ENCODE measurements at places on chromosomes 2 and 18.

DNA sequence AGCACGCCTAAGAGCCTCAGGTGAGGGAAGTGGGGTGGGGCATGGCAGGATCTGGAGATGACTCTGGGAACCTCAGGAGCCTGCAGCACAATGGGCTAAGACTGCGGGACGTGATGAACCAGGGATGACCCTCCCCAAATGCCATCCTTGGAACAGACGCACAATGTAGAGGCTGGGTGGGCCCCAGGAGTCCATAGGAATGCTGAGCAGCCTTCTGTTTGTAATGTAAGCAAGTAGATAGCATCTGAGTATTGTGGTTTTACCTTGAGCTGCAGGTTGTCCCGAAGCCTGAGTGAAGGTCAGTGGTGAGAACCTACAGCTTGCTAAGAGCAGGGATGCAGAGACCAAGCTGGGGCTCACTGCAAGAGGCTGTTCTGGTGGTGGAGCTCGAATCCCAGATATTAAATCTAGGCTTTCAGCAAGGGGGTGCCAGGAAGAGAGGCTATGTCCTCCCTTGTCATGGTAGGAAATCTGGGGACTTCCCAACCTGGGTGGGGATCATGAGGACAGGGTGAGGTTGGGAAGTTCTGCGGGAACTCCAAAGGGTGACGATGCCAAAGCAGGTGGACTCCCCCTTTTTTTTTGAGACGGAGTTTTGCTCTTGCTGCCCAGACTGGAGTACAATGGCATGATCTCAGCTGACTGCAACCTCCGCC lies 5.8 kb downstream of the SCTR start:
- DNase-seq = no peak

DNA sequence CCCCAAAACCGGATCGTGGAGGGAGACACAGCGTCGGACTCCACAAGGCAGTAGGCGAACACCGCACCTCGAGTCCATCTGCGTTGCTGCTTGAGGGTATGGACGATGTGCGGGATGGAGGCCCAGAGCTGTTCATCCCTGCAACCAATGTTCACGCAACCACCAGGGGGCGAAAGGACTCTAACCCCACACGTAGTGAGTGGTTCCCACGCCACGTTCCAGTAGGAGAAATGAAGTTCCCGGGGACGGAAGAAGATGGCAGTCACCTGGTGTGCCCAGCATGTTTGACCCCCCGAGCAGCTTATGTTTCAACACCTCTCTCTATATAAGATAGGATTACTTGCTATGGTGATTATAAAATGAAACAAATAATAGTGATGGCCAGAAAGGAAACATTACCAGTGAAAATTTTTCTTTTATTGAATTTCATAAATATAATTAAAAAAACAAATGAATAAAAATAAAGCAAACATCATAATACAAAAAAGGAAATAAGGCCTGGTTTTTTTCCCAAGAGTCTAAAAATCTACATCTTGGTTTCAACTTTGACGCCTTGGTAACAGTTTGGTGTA lies 184.3 kb downstream of the SH3BP4 start:
- peak; percentile 55 for DNase-seq

DNA sequence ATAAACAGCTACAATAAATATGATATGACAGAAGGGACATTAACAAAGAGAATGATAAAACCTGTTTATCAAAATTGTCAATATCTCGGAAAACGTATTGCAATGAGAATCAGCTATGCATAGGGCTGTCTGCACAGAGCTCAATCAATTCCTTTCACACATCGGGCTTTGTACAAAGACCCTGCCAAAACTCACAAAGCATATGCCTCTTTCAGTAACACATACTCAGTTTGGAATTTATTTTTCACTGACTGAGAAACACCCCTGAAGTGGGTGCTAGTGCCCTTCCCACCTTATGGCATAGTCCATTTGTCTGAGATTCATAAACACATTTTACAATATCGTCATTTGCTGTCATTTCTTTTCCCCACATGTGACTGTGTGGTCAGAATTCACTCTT lies 815.8 kb upstream of the FAM98A start:
- no peak for DNase-seq

GRCh38 chr2:43622931-43623451 lies 14.1 kb upstream of the PLEKHH2 start:
- no peak for DNase-seq

DNA sequence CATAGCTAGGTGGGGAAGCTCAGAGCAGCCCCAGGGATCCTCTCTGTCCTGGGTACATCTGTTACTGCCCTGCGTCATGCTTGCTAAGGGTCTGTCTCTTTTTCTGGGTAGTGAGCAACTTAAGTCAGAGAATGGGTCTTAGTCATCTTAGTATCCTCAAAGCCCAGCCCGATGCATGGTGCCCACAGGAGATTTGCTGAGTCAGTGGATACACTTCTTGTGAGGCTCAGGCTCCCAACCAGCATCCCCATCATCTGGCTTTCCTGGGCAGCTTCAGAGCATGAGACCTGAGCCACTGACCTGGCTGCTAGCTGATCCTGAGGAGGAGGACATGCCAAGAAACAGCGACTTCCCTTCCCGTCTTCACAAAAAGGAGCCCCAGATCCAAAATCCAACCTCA lies 10.0 kb downstream of the FOXI3 start:
- no peak for DNase-seq

- DNase-seq = peak; percentile 71
Measured at GRCh38 chr2:46985512-46985911, 69.9 kb upstream of the MCFD2 start.

- no peak for DNase-seq
Measured at GRCh38 chr2:204888222-204888621, 342.9 kb downstream of the PARD3B start.

DNA sequence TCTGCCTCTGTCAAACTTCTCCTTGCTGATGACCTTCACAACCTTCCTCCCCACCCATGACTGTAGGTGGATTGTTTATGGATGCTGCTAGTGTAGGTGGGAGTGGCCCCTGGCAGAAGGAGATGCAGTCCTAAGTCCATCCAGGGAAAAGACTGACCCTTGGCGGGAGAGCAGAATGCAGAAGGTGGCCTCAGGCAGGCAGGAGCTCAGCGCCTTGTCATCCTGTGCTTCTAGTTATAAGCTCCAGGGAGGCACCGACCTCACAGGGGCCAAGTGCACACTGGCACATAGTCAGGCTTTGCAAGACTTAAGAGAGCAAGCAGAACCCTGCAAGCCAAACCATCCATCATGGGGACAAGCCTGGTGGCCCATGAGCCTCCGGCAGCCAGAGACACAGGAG lies 74.4 kb downstream of the CAPN13 start:
- no peak for DNase-seq

DNA sequence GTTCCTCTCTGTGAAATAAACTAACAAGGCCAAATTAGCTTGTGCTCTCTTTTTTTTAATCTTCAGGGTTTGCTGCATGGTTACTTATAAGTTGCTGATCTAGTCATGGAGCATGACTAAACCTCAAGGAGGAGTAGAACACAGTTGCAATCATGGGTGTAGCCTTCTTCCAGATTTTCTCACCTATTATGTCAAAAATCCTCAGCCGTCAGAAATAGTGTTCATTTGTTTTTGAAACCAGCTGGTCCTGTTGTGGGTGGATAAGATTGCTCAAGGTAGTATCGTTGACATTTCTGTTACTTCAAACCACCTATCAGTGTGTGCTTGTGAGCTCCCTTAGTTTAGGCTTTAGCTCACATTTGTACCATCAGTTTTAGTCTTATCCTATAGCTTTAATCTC lies 11.2 kb downstream of the RELCH start:
- DNase-seq = no peak

DNA sequence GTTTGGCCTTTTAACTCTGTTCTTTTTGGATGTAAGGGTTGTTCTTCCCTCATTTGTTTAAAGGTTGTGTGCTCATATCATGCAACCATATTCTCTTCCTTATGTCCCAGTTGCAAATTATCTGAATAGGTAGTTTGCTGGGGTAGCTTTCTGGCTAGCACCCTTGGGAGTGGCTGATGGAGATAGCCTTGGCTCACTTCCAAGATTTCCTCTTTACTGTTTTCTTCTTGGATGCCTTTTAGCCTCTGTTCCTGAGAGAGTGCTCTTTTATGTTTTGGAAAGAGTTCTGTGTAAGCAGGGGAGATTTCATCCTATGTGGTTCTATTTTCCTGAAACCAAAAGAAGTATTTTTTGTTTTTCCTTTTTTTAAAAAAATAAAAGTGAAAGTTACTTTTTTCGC lies 25.4 kb downstream of the USP14 start:
- no peak for DNase-seq

GRCh38 chr2:172107690-172108586 lies 5.2 kb upstream of the DLX2 start:
- no peak for DNase-seq

GRCh38 chr18:9446839-9447238 lies 28.5 kb upstream of the RALBP1 start:
- no peak for DNase-seq

DNA sequence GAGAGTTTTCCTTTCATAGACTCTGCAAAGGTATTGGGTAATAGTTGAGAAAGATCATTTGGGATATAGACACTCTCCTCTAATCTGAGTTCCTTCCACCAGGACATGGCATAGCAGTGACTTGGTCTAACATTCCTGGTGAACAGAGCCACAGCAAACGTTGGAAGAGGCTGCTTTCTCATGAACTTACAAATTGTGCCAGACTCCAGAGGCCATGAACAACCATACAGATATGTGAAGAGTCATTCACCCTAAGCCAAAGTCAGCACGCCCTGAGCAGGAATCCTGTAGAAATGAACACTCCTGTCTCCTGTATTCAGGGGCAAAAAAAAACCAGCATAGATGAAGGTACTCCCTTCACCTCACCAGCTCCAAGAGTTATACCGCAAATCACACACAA lies 152.8 kb downstream of the TMEM18 start:
- DNase-seq = no peak

DNA sequence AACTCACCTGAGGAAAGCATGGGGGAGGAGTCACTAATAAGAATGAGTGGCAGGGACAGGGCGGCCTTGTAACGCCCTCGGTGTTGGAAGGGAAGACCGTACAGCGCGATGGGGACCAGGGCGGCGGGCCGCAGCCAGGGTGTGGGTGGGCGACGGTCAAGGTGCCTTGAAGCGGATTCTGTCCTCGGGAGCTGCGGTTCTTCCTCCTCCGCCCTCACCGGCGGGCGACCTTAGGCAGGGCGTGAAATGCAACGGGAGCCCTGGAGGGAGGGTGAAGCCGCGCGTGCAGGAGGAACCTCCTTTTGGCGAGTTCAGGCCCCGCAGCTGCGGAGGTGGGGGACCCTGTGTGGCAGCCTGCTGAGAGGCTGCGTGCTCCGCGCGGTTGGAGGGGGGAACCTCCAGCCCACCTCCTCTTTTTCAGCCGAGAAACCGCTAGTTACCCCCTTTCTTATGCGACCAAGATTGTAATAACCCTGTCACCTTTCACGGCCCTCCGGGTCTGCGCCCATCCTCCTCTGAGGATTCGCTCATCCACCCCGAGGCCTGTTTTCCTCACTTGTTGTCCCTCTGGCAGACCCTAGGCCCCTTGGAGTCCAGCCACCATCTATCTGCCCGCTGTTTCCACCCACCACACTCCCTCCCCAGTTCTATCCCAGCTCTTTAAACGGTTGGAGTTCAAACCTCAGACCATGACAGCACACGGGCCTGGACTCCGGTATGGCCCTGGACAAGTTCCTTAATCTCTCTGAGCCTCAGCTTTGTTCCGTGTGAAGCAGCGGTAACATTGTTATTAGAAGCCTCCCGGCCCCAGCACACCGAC lies 823 bp upstream of the RNU2-63P start:
- no peak for DNase-seq

DNA sequence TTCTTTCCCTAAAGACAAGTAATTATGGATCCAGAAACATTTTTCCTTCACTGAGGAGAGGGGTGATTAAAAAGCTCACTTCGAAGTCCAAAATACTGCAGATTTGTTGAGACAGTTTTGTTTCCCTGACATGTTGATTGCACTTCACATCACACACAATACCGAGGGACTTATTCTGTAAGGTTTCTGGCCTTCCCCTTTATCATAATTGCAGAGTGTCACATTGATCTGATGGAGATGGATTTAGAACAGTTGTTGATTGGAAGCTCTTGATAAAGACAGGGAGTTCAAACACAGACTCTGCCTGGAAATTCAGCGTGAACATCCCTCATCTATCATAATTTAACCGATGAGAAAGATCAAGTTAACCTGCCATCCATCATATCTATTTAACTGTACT lies 163.6 kb downstream of the PTPRM start:
- no peak for DNase-seq

- DNase-seq = no peak
Measured at GRCh38 chr2:21452678-21453077, 328.9 kb downstream of the TDRD15 start.
